ENCODE measurements at places on chromosomes 3 and 15.

DNA sequence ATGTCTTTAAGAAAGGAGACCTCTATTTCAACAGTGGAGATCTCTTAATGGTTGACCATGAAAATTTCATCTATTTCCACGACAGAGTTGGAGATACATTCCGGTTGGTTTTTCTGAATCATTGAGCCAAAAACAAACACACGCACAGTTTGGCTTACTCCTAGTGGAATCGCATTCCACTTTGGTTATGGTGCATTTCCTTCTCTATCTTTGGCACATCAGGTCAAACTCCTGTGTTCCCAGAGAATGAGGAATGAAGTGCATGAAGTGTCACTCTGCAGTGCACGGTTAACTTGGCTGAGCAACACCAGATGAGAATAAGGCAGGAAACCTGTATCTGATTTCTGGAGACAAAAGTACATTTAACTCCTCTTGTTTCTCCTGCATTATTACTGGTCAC lies 38.5 kb downstream of the HDC start:
- no peak for DNase-seq

DNA sequence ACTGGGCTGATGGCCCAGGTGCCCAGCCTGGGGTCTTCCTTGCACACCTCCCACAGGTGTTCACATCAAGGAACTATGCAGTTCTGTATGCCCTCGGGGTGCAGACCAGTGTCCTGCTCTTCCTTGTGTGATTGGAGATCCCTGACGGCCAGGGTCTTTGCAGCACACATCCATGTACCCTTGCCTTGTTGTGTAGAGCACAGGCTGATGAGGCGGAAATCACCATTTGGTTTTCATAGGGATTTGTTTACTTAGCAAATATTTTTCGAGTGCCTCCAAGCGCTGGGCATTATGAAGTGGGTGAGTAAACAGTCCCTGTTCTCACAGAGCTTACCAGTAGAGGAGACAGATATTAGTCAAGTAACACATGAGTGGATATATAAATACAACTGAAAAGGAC lies 209.3 kb upstream of the UMPS start:
- no peak for DNase-seq

GRCh38 chr3:143307613-143308183 lies 188.1 kb downstream of the CHST2 start:
- DNase-seq, result no peak

DNA sequence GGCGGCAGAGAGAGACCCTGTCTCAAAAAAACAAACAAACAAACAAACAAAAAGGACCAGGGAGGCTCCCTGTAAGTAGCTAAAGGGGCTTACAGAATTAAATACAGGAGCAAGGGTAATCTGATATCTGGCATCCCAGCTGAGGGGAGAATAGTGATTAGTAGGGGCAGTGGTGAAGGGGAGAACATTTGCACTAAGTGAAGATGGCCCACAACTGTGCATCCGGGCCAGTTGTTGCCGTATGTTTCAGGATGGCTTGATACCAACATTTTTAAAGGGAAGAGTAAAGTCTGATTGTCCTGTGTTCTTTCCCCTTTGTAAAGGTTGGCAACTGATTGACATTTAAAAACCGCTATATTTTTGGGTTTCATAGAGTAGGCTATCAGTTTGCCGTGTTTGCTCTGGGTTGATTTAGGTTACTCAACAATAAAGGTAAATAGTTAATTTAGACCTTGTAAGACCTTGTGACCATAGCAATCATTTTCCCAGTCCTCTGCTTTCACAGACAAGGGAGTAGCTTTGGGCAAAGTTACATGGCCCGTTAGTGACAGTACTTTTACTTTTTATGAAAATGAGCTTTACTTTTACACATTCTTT lies 167.8 kb downstream of the PTPRG start:
- no peak for DNase-seq

- DNase-seq, result no peak
Observed at GRCh38 chr3:182947888-182948287, 32.5 kb downstream of the DCUN1D1 start.

DNA sequence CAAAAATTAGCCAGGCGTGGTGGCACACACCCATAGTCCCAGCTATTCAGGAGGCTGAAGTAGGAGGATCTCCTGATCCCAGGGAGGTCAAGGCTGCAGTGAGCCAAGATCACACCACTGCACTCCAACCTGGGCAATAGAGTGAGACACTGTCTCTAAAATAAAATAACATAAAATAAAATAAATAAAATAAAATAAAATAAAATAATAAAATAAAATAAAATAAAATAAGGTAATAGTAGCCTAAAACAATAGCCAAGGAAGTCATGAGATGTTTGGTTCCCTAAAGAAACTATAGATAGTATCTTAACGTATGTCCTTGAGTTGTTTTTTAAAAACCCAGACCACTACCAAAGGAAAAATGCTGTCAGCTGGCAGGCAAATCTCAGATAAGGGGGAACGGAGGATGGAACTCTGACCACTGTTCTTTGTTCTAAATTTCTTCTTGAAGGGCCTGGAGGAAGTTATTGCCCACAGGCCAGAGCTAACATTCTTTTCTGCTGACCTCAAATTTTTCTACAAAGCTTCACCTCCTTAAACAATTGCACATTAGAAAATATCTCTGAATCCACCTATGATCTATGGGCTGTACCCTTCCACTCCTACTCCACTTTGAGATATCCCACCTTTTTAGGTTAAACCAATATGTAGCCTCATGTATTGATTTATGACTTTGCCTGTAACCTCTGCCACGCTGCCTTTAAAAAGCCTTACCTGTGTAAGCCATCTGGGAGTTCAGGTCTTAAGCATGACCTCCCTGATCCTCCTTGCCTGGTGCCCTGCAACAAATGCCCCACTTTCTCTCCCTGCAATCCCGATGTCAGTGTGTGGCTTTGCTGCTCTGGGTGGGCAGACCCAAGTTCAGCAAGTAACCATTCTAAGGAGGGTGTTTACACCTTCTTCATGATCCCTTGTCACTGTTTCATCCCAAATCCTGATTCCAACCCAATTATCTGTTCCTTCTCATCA lies 126.2 kb upstream of the BHLHE40 start:
- DNase-seq, result no peak

GRCh38 chr3:62139957-62140356 lies 233.4 kb downstream of the FEZF2 start:
- no peak for DNase-seq

GRCh38 chr15:56754772-56755370 lies 21.6 kb upstream of the ZNF280D start:
- no peak for DNase-seq

GRCh38 chr15:85750319-85751290 lies 44.1 kb downstream of the KLHL25 start:
- DNase-seq, result peak; percentile 2

GRCh38 chr3:175413926-175414325 lies 554.8 kb downstream of the NAALADL2 start:
- DNase-seq, result no peak

DNA sequence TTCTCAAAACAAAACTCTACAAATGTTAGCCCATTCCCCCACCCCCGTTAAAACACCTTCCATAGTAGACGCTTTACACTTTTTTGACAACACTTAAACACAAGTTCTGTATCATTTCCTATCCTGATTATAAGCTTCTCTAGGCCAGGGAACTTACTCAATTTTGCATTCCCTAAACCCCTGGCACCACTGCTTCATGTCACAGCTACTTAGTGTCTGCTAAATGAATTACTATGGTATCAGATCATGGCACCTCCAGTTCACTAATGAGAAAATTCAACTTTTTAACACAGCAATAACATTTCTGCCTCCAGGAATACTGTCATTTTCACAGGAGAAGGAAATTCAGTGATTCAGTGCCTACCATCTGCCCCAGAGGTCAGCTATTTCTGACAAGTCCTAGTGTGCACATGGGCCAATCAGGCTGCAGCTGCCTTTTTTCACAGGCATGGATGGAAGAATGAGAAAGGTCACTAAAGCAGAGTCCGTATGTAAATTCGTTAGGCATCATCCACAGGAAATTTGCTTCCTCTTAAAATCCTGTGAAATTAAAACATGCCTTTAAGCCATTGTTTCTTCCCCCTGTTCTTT lies 18.5 kb downstream of the SFMBT1 start:
- DNase-seq, result no peak

DNA sequence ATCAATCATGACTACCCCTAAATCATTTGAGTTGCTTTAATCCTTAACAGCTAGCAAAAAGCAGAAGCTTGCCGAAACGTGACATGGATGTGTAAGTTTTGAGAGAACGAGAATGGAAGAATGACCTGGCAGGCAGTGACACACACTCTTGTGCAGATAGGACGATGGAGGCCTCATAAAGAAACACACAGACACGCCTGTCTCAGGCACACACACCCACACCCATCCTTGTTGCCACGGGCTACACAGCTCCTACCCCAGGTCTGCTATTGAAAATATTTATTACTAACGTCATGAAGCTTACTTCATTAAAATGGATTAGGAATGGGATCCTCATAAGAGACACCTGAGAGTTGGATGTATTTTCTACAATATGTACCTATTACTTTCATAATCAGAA lies 8.5 kb downstream of the MYO5C start:
- DNase-seq, result no peak

GRCh38 chr3:60146121-60146520 lies 1096.3 kb upstream of the CFAP20DC start:
- no peak for DNase-seq

- DNase-seq, result no peak
Observed at GRCh38 chr3:188169830-188170455, 16.0 kb downstream of the LPP start.

GRCh38 chr3:141382571-141382970 lies 14.3 kb downstream of the ZBTB38 start:
- DNase-seq, result no peak

DNA sequence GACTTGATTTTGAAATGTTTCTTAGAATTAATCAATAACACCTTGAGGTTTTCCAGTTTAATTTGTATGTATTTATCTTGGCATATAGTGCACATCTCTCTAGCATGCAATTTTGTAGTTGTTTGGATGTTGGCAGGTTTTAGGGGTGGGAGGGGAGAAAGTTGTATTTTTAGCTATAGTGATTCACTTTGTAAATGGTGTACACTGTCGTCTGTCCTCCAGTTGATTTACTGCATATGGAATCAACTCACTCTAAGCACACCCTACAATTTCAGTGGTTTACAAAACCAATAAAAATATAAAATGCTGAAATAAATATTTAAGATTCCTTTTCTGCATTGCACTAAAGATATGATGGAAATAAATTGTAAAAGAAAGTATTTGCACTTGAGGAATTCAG lies 199.1 kb downstream of the CDIN1 start:
- DNase-seq, result no peak

DNA sequence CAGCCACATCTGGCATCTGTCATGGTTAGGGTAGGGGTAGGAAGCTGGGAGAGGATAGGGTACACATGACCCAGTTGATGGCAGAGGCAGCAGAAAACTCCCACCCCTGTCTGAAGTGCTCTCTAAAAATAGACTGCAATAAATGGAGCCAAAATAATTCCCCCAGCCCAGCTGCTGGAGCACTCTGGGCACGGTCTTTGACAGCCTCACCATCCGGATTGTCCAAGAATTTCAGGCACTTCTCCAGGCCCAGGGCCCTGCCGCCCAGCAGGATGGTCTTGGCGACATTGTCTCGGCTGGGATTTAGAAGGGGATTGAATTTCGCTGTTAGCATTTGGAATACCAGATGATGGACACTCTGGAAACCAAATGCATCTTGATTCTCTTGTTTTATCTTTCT lies 103.7 kb downstream of the IQSEC1 start:
- no peak for DNase-seq

DNA sequence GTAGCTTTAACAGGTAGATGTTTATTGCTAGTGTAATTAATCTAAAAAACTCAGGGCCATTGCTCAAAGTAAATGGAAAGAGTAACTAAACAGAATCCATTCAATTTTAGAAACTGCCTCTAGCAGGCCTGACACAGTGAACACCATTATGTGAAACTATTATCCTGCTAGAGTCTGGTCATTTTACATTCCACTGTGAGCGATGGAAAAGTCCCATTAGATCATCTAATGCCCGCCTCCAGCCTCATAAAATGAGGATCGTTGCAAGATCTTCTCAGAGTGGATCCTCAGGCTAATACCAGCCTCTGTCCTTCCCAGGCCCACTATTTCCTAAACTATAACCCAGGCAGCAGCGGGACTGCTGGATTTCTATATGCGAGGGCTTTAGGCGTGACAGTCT lies 107.7 kb downstream of the WDR76 start:
- no peak for DNase-seq

GRCh38 chr3:169863458-169863899 lies 6.3 kb downstream of the LRRC31 start:
- peak; percentile 76 for DNase-seq

DNA sequence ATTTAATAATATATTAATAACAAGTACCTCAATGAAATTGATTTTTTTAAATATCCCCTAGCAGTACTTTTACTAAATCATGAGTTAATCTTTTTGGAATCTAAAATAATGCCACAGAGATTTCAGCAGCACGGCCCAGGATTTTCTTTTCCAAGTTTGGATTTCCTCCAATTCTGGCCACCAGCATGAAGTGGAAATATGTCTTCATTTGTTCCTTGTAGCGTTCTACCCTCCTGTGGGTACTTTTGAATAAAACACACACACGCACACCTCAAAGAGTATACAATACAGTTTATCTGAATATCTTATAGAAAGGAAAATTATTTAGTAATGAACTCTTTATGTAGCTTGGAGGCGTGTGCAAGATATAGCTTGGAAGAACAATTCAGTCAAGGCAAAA lies 125.1 kb upstream of the STT3B start:
- no peak for DNase-seq

DNA sequence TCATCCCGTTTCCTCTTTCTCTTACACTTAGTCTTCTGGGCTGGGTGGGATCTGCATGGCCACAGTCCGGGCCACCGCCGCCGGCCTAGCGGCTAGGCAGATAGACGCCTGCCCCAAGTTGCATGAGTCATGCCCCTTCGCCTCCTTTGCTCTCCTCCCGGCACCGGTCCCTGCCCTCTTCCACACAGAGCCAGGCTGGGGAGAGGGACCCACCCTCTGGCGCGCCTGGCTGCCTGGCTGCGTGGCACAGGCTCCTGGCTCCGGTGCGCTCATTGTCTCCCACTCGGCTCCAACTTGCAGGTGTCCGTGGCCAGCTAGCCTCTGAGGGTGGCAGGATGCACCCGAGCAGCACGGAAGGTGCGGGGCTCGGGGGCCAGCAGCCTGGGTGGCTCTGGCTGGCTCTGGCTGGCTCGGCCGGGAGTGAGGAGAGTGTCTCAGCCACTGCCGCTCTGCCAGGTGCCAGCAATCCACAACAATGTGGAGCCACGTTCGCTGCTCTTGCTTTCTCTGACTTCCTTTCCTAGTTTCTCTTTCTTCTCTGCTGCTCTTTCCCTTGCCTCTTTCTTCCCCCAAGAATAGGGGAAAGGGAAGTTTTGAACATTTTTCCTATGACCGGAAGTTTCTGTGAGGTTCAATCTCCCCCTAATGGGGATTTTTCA lies 22.4 kb upstream of the MTHFS start:
- DNase-seq, result no peak

- DNase-seq, result no peak
Observed at GRCh38 chr3:185726254-185726967, 98.4 kb downstream of the IGF2BP2 start.

- DNase-seq, result no peak
Observed at GRCh38 chr3:49781415-49782199, 4.7 kb downstream of the IP6K1 start.

- DNase-seq, result peak; percentile 89
Observed at GRCh38 chr15:84658080-84658787, at the start of gene NMB. Gene NMB, minus strand, starts transcription at chr15:84658199. Its CDS starts 47 bp downstream, at chr15:84658152.
